ENCODE measurements at places on chromosomes 12 and 14.

DNA sequence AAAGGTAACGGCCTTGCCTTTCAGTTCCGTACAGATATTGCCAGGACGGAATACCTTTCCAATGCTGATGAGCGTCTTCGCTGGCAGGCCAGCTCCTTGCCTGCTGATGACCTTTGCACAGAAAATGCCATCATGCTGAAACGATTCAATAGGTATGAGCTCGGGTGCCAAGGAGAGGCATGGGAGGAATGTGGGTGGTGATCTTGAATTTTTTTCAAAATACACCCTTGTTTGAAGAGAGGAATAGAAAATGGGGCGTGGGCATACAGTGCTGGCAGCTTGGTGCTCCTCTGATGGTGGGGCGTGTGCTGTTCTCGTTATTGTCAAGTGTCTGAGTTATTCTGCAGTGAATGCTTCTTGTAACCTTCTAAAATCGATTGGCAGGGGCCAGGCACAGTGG, 52.5 kb downstream of the HSP90AA1 start:
- DNase-seq, result no peak

DNA sequence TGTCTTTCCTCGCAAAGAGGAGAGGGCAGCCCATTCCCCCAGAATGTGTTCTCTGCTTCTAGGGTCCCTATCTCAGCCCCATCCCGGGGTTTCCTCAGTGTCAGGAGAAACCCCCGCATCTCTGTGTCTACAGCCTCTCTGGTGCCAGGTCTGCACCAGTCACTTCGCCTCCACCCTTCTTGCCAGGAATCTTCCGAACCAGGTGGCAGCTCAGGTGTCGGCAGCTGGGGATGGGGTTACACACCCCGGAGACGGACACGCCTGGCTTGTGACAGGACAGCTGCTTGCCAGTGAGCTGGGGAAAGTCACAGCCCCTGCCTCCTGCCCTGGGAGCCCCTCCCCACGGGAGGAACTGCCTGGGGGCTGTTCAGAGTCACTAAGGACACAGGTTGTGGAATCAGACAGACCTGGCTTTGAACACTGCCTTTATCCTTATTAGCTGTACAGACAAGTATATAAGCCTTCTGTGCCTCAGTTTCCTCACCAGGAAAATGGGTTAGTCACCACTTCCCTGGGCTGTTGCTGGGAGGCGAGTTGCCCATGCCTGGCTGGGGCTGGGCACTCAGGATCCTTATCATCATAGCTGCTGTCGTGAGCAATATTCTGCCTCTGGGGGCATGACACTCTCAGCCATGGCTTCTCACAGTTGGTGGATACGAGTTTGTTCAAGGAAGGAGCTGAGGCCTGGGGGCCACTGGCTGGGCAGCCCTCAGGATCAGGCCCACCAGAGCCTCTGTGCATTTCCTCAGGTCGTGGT, 10.8 kb downstream of the HIP1R start:
- no peak for DNase-seq

GRCh38 chr14:68955164-68955850, 23.8 kb downstream of the ACTN1 start:
- no peak for DNase-seq

- DNase-seq, result no peak
Measured at GRCh38 chr14:38799671-38800070, 303.4 kb downstream of the SEC23A start.

DNA sequence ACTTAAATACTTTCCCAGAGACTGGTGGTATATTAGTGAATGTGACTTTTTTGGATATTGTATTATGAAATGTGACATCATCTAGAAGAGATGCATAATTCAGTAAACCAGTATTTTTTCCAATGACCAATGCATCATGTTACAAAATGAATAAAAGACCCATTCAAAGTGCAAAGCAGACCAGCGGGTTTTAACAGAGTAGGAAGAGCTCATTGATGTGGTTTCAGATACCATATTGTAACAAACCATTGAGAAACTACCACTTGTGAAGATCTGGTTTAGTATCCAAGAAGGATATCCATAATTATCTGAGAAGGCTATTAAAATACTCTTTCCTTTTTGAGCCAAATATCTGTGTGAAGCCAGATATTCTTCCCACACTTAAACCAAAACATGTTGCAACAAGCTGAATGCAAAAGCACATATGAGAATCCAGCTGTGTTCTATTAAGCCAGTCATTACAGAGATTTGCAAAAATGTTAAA, 47.7 kb downstream of the MVK start:
- no peak for DNase-seq

DNA sequence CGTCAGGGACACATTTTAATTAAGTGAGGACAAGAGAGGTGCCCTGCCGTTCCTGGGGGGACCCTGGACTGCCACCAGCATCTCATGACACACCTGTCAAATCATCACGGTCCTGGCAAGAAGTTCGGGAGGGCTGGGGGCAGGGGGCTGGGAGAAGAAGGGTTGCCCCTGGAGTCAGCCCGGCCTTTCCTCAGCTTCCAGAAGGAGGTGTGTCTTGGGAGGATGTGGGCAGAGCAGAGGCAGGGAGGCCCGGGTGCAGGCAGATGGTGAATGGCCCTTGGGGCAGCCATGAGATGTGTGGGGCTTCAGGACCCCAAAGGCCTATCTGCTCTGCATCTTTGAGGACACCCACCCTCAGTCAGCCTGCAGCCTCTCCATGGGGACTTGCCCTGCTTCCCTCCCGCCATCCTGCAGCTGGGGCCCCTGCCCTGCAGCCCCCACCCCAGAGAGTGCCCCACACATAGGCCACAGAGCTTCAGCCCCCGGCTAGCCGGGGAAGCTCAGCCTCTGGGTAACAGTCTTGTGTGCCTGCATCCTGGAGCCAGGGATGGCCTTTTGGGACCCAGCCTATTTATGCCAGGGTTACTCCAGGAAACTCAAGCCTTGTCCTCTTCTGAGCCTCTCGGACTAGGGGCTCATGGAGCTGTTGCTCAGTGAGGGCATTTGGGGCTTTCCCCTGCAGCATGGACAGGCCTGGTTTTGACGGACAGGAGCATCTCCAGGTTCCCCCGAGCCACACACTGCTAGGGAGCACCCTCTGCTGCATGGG, 178.5 kb downstream of the KIF26A start:
- no peak for DNase-seq

GRCh38 chr12:52895726-52896189, 9.1 kb downstream of the KRT8 start:
- DNase-seq, result no peak

DNA sequence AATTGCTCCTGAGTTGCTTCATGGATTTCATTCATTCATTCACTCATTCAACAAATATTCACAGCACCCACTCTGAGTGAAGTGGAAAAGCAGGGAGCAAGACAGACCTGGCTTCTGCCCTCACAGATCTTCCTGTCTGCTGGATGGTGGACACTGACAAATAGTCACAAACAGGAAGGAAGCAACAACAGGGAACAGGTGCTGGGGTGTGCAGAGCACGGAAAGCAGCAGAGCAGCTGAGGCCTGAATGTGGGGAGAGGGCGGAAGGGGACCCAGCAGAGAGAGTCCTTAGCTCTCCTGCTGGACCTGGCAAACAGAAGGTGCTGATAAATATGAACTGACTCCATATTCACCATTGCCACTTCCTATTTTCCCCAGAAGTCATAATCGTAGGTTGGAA, 54.4 kb downstream of the SETD3 start:
- DNase-seq, result no peak

- DNase-seq, result no peak
Measured at GRCh38 chr12:117000316-117000715, 89.6 kb downstream of the FBXW8 start.

GRCh38 chr12:10121278-10121677, 8.7 kb downstream of the CLEC7A start:
- no peak for DNase-seq

GRCh38 chr14:104659764-104660523, 29.5 kb upstream of the INF2 start:
- DNase-seq, result no peak

DNA sequence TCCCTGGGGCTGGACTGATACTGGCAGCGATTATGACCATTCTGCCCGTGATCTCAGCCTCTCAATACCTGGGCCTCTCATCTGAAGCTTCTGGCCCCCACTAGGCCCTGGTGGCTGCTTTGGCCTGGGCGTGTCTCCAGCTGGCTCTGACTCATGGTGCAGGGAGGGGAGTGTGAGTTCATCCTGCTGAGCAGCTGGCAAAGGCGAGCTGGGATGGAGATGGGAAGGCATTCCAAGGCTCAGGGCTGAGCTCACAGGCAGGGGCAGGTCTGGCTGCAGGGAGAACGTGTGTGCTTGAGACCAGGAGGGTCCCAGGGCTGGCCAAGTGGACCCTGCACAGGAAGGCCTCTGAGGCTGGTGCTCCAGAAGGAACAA, 221.8 kb downstream of the TMEM121 start:
- DNase-seq, result no peak

GRCh38 chr12:51954561-51955361, 3.3 kb downstream of the ACVR1B start:
- no peak for DNase-seq

DNA sequence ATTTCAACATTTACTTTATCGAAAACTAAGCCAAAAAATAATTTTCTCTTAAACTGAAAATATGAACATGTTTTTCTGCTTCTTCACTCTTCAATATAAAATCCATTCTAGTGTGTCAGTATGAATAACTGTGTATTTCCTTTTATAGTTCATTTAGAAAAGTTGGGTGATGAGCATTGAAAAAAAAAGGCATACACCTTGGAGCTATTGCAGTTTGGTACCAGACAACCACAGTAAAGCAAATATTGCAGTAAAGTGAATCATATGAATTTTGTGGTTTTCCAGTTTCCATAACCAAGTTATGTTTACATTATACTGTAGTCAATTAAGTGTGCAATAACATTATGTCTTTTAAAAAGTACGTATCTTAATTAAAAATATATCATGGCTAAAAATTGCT, 195.0 kb upstream of the FOXG1 start:
- DNase-seq, result no peak

DNA sequence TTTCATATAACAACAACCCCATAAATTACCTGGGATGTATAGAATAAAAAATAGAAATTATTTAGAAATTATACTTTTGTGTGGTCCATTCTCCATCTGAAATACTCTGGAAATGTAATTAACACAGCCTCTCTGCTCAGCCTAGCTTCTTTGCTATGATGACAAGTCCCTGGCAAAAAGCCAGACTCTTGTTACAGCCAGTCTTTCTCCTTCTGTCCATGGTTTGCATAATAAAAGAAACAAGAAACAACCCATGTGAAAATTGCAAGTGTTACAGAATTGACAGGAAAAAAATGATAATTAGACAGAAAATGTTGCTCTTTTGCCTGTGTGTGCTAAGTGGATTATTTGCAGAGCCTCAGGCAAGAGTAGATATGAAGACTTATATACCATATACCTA, 61.3 kb downstream of the C12orf50 start:
- DNase-seq, result no peak

DNA sequence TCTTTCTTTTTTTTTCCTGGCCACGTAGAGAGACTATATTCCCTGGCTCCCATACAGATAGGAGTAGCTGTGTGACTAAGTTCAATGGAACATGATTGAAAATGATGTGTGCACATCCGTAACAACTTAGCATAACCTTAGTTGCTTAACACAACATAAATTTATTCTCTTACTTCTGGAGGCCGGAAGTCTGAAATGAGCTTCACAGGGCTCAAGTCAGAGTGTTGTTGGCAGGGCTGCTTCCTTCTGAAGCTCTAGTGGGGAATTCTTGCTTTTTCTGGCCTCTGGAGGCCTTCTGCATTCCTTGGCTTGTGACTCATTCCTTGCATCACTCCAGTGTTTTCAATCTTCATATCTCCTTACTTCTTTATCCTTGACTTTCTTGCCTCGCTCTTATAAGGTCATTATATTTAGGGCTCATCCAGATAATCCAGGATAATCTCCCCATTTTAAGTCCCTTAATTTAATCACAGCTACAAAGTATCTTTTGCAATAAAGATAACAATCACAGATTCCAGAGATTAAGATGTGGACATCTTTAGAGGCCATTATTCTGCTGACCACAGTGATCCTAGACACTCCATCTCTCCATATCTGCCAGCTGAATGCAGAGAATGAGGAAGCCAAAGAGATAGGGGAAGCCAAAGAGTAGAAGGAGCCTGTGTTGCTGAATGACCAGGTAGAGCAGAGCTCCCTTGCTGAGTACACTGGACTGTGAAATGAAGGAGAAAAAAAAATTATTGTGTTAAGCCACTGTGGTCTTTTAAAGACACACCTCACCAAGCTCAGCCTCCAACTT, 21.0 kb upstream of the SNX6 start:
- DNase-seq, result no peak

DNA sequence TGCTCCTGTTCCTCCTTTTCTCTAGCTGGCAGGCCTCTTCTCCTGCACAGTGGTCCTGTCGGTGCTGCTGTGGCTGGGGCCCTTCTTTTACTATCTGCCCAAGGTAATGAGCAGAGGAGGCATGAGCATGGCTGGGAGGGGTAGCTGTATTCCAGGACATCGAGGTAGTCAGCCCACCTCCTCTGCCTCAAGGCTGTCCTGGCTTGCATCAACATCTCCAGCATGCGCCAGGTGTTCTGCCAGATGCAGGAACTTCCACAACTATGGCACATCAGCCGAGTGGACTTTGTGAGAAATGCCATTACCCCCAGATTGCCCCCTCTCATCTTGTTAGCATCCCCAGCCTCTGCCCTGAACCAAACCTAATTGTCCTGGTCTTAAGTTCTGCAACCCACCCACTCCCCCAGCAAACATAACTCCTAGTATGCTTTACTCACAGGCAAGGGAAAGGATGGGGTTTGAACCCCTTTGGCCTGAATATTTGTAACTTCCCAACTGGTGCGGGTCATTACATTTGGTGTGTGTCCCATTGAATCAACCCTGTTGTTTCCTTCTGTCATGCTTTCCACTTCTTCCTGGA, 9.1 kb downstream of the B4GALNT1 start:
- DNase-seq, result no peak

GRCh38 chr14:34075042-34075744, 124.3 kb upstream of the EGLN3 start:
- no peak for DNase-seq

DNA sequence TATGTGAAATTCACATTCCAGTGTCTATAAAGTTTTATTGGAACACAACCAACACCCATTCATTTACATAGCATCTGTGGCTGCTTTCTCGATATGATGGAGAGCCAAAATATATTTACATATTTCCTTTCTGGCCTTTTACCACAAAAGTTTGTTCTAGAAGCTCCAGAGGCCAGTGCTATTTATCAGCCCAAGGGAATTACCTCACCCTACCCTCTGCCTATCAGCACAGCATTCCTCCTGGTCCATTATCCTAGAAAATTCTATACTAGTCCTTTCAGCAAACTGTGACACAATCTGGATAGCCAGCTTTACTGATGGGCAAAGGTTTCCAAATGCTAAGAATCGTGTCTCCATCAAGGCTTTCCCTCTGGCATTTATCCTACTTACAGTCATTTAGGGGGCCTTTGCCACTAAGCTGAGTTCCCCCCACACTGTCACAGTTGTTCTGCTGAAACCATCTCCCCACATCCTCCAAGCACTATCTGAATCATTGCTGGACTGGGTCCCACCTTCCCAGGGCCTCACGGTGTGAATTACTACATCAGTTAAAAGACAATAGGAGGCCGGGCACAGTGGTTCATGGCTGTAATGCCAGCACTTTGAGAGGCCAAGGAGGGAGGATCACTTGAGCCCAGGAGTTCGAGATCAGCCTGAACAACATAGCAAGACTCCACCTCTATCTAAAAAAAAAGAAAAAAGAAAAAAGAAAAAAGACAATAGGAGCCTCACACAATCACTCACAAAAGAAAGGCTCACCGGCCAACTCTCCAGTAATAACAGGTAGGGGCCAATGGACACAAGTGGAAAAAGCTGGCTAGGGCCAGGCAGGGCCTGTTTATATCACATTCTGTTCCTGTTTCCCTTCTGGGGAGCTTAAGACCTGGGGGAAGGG, 12.1 kb downstream of the SYNE3 start:
- DNase-seq, result no peak

Data from activated T-helper 9 cell treated with anti-CD3 and anti-CD28 coated beads, Interleukin-2, amount 50 U/mL, for 16 hours (primary cell).